Activated CD8-positive, alpha-beta memory T cell treated with anti-CD3 and anti-CD28 coated beads, Interleukin-2, amount 10 ng/mL, durations not matched to agents 7 days and 5 days (primary cell): ENCODE measurements at places on chromosomes 2 and 18. TPM values are rescaled to one million over a fixed set of nuclear protein-coding genes. Genes with fewer than 3 reads are reported as not detected.

Gene ACTG2
- total RNA-seq = not detected

Gene TRIM43
- total RNA-seq = not detected

Gene C2orf80
- total RNA-seq = not detected

Gene SALL3
- not detected for total RNA-seq

Gene NRBP1
- total RNA-seq = 103 TPM

Gene KCNS3
- not detected for total RNA-seq

Gene CCNYL1
- 5.8 TPM for total RNA-seq

Gene KLHL14
- not detected for total RNA-seq

Gene IL36B
- not detected for total RNA-seq

Gene KCTD1
- 5.6 TPM for total RNA-seq

Gene CYS1
- 0.75 TPM for total RNA-seq

Gene CTAGE1
- not detected for total RNA-seq

Gene KIDINS220
- 29.9 TPM for total RNA-seq

Gene ALPI
- not detected for total RNA-seq

Gene ACMSD
- not detected for total RNA-seq

Gene SLC23A3
- 2.6 TPM for total RNA-seq

Gene FRZB
- not detected for total RNA-seq

Gene TCF23
- total RNA-seq = not detected

Gene ZSCAN30
- 12.9 TPM for total RNA-seq

Gene GULP1
- total RNA-seq = not detected

Gene PTPN18
- 90.5 TPM for total RNA-seq

Gene IL36G
- not detected for total RNA-seq

Gene FMNL2
- 0.56 TPM for total RNA-seq

Gene SMCHD1
- total RNA-seq = 129 TPM

Gene BOLL
- total RNA-seq = not detected

Gene SULT1C4
- not detected for total RNA-seq

Gene UGT1A7
- total RNA-seq = not detected

Gene PIKFYVE
- 32.6 TPM for total RNA-seq

Gene MAL
- 54.6 TPM for total RNA-seq

Gene UGT1A3
- total RNA-seq = not detected

Gene INPP5D
- total RNA-seq = 140 TPM

Gene ERCC3
- 66.1 TPM for total RNA-seq

Gene CABLES1
- total RNA-seq = 8.6 TPM

Gene GPR35
- 35.4 TPM for total RNA-seq

Gene TPO
- total RNA-seq = 0.18 TPM

Gene ERBB4
- total RNA-seq = not detected

Gene TUBA3E
- total RNA-seq = not detected

Gene LYPD6B
- not detected for total RNA-seq

Gene UPP2
- total RNA-seq = not detected

Gene PDE1A
- not detected for total RNA-seq

Gene TMEM214
- 68.7 TPM for total RNA-seq

Gene ACVR1C
- total RNA-seq = 1.2 TPM

Gene LBX2
- total RNA-seq = 2.4 TPM

Gene AOX1
- not detected for total RNA-seq

Gene FSIP2
- total RNA-seq = 0.09 TPM

Gene GALNT14
- total RNA-seq = not detected

Gene LRRTM1
- not detected for total RNA-seq
